ENCODE measurements at places on chromosomes 4 and X.
A peak's percentile ranks its signal among the peaks of the same experiment; 100 is the strongest.

- DNase-seq, result no peak
Observed at GRCh38 chrX:134688839-134689238, 30.6 kb upstream of the PLAC1 start.

GRCh38 chrX:37922928-37923327 is 75.6 kb upstream of the DYNLT3 start:
- DNase-seq, result no peak

DNA sequence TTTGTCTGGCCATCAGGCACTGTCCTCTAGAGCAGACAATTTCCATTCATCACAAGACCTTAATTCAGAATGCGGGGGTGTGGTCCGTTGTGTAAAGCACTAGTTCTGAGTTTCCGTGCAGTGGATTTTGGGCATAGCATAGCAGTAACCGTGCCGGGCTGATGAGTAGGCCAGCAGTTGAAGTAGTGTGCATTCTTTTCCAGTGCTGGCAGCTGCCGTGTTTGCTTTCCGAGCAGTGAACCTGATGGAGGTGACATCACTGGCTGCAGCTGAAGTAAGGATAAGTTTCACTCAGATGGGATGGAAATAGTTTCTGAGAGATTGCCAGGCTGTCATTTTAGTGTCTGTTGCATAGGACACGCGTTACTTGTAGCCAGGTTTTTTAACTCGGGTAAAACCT is 107.0 kb upstream of the STIM2 start:
- no peak for DNase-seq

- DNase-seq, result no peak
Observed at GRCh38 chr4:34046580-34046979, 2197.7 kb downstream of the ARAP2 start.

- DNase-seq, result no peak
Observed at GRCh38 chrX:12794654-12795053, 3.4 kb downstream of the PRPS2 start.

- no peak for DNase-seq
Observed at GRCh38 chr4:53321151-53321983, 44.5 kb downstream of the SCFD2 start.

GRCh38 chrX:155086202-155086840 is 15.0 kb downstream of the BRCC3 start:
- no peak for DNase-seq

GRCh38 chr4:126267689-126268088 is 952.9 kb downstream of the FAT4 start:
- DNase-seq, result no peak

DNA sequence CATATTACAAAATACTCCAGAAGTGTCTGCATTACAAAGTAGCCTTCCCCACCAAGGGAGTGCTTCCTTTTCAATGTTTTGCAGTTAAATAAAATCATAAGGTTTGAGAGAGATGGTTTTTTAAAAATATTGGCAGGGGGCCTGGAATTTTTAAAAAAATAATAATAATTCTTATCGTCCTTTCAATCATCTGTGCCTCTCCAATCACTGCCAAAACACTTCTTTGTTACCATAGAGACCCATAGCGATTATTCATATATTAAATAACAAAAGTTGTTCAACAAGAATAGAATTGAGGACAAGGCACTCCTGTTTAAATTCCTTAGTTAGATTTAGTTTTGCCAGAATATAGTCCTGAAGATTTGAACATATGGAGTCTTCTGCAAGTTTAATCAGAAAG is 203.1 kb downstream of the FAT4 start:
- DNase-seq, result no peak

GRCh38 chrX:154526901-154527675 is 11.1 kb upstream of the FAM3A start:
- peak; percentile 77 for DNase-seq

GRCh38 chr4:26323821-26324220 is 3.0 kb downstream of the RBPJ start:
- no peak for DNase-seq

GRCh38 chr4:102451266-102451665 is 49.9 kb upstream of the NFKB1 start:
- no peak for DNase-seq

GRCh38 chrX:5051831-5052491 is 1176.7 kb downstream of the NLGN4X start:
- DNase-seq, result no peak

GRCh38 chrX:134688031-134688823 is 30.0 kb upstream of the PLAC1 start:
- no peak for DNase-seq

DNA sequence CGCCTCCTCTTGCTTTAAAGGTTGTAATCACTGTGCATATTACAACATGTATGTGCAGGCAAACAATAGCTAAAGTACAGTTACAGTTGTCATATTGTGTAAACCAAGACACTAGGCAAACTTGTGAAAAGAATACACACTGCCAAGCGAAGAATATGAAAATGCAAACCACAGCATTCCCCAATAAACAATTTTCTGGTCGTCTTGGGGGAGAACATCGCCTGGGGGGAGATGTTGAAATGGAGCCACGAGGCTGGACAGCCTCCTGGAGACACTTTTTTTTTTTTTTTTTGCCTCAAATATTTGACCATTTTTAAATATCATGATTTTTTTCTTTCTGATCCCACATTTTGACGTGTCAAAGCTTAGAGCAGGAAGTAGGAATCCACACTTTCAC is 51.7 kb upstream of the PDLIM3 start:
- no peak for DNase-seq

DNA sequence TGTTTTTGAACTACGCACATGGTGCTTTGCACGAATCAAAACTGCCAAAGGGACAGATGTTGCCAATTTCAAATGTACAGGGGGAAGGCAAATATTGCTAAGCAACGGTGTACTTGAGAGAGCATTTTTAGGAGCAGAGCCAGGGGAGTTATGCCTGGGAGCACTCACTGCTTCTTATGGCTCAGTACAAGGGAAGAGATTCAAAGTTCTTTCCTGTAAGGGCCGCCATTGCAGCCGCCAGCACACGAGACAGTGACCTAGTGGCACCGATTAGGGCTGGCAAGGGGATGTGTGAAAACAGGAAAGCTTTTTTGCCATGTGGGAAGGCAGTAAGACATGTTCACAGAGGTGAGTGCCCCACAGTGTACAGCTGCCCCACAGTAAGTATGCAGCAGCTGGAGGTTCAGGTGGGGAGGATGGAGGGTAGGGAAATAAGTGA is 133.8 kb downstream of the AFF1 start:
- peak; percentile 76 for DNase-seq

GRCh38 chr4:70640192-70640591 is 11.6 kb downstream of the ENAM start:
- no peak for DNase-seq

- DNase-seq, result no peak
Observed at GRCh38 chrX:7514871-7515599, 327.9 kb upstream of the VCX start.

DNA sequence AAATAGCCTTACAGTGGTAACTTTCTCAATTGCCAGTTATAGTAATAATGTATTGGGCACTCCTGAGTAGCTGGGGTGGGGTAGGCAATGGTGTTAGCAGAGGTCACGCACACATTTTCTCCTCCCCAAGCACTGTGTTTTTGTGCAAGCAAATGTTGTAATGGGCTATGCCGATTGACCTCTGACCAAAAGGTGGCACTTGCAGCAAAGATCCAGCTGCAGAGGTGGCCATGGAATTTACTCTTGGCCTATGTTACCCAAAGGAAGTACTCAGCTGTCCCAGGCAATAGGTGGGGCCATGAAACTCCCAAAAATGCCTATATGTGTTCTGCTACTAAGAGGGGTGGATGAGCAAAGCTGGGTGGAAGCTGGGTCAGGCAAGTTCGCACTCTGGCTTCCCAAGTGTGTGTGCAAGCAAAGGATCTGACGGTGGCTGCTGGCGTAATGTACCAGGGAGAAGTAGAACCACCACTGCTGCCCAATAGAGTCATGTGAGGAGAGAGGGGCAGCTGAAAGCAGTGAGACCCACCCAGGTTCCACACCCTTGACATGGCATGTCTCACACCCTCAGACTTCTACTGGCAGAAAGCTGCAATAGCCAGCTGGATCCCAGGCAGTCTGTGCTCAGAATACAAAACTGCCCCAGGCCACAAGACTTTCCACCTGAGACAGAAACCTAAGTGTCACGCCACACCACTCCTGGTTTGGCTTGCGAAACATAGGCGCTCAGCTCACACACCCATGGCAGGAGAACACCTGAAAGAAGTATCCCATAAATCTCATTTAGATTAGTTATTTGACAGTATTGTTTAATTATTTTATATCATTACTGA is 353.3 kb upstream of the EMCN start:
- no peak for DNase-seq

GRCh38 chr4:150078041-150078578 is at the start of gene DCLK2:
DCLK2 (plus strand) TSS chr4:150078445; CDS start chr4:150079028, 583 bp downstream.
- DNase-seq, result peak; percentile 84

DNA sequence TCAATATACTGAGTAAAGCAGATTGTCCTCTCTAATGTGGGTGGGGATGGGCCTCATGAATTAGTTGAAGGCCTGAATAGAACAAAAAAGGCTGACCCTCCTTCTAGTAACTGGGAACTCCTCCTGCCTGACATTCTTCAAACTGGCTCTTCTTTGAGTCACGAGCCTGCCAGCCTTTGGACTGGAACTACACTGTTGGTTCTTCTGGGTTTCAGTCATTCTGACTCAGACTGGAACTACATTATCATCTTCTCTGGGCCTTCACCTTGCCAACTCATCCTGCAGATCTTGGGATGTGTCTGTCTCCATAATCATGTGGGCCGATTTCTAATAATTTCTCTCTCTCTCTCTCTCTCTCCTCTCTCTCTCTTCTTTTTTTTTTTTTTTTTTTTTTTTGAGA is 26.9 kb upstream of the CT47C1 start:
- no peak for DNase-seq

GRCh38 chr4:94175553-94176261 is 32.0 kb upstream of the SMARCAD1 start:
- no peak for DNase-seq

DNA sequence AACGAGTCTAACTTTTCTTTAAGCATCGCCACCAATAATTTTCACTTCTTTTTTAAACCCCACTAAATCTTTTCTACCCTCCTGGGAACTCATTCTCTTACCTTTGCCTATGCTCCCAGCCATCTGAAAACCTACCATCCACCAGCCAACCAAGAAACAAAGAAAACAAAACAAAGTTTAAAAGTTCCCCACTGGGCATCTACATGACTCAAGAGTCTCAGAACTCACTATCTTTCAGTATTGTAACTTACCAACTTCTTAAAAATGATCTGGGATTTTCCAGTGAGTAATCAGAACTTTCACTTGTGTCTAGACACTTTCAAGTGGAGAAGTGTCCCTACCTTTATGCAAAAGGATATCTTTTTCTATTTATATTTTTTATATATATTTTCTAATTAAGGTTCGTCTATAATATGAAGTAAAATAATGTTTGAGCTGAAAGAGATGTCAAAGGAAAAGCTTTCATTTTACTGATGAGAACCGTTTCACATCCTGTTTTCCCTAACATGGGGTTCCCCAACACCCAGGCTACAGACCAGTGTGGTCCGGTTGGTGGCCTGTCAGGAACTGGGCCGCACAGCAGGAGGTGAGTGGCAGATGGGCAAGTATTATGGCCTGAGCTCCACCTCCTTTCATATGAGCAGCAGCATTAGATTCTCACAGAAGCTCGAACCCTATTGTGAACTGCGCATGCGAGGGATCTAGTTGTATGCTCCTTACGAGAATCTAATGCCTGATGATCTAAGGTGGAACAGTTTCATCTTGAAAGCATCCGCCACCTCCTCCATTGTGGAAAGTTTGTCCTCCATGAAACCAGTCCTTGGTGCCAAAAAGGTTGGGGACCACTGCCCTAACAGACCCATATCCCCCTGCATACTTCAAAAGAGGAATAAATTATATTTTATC is 9.8 kb upstream of the TIGD2 start:
- no peak for DNase-seq
